Caco-2 (cell line): ENCODE measurements at places on chromosomes 11 and 22. TPM values are rescaled to one million over a fixed set of nuclear protein-coding genes. Genes with fewer than 3 reads are reported as not detected.

OR52H1 gene
- total RNA-seq, result not detected in 2 replicates

GRCh38 chr11:34929794-34930763 is 13.7 kb downstream of the PDHX start:
- peak overlapping the region; percentile 22 for H3K4me3 ChIP-seq
- H3K27me3 ChIP-seq, result no peaks in the 10 kb centered on the region
- H3K27ac ChIP-seq, result peak overlapping the region; percentile 93
- H3K4me1 ChIP-seq, result peaks cover 50% of the 10 kb centered on the region

- H3K4me3 ChIP-seq, result no peak overlapping the region
- no peak overlapping the region for H3K27ac ChIP-seq
- no peaks in the 10 kb centered on the region for H3K4me1 ChIP-seq
- no peaks in the 10 kb centered on the region for H3K27me3 ChIP-seq
- no peak for DNase-seq
- H3K36me3 ChIP-seq, result peaks cover 14% of the 10 kb centered on the region
These were observed 56.4 kb downstream of the NECTIN1 start for GRCh38 chr11:119672597-119672996.

GRCh38 chr22:49956914-49957825 is 3.4 kb upstream of the PIM3 start:
- H3K4me1 ChIP-seq, result peaks cover 50% of the 10 kb centered on the region
- DNase-seq, result no peak
- no peak overlapping the region for H3K4me3 ChIP-seq
- H3K27ac ChIP-seq, result no peak overlapping the region
- H3K27me3 ChIP-seq, result no peaks in the 10 kb centered on the region
- peaks cover 2% of the 10 kb centered on the region for H3K36me3 ChIP-seq

PIWIL4 gene
- total RNA-seq, result 3.4 and 3.6 TPM in 2 replicates

DNA sequence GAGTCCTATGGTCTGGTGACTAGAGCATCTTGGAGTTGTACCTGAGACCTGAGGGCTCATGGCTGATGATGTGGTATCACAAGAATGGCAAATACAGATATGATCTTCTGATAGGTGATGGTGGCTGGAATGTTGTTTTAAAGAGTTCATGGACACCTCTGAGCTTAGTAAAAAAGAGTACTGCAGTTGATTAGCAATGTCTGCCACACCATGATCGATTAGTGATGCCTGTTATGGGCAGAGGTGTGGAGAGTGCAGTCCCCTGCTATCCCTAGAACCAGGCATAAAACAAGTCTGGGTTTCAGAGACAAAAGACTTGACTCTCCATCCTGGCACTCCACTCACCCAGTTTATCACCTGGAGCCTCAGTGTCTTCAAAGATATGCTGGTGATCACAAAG is 1.4 kb upstream of the BATF2 start:
- H3K27ac ChIP-seq, result peak overlapping the region; percentile 14
- DNase-seq, result no peak
- no peak overlapping the region for H3K4me3 ChIP-seq
- H3K4me1 ChIP-seq, result peaks cover 37% of the 10 kb centered on the region

ZBTB44 gene
- 49.5 and 53.6 TPM in 2 replicates for total RNA-seq

C11orf91 gene
- total RNA-seq, result not detected in 2 replicates

APOA5 gene
- 1.5 and 2.5 TPM in 2 replicates for total RNA-seq

DNA sequence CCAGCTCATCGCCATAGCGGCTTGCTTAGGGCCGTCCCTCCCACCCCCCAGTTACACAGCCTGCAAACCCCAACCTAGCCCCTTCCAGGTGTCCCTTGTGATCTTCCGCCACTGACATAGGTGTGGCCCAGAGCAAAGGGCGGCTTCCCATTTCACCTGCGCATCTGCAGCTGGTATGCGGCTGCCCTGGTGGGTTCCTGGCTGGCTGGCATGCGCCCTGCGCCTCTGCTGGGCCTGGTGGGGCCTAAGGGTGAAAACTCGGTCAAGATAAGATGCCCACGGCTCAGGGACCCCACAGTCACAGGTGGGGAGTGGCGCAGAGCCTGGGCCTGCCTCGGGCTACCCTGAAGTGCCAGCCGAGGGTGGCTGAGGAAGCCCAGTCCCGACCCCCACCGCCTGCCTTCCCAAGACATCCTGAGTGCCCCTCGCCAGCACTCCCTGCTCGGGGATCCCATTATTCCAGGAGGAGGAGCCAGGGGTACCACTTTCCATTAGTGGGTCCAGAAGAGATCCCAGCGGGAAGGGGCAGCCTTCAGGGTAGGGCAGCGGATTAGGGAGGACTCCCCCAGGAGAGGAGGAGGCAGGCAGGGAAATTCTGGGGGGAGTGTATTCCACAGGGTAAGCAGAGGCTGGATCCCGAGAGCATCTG is 36.9 kb upstream of the KCNQ1OT1 start:
- H3K36me3 ChIP-seq, result no peaks in the 10 kb centered on the region
- H3K27me3 ChIP-seq, result no peaks in the 10 kb centered on the region
- peaks cover 27% of the 10 kb centered on the region for H3K4me1 ChIP-seq
- H3K4me3 ChIP-seq, result no peak overlapping the region

SLC5A1 gene
- total RNA-seq, result 0.23 and 0.81 TPM in 2 replicates

DNA sequence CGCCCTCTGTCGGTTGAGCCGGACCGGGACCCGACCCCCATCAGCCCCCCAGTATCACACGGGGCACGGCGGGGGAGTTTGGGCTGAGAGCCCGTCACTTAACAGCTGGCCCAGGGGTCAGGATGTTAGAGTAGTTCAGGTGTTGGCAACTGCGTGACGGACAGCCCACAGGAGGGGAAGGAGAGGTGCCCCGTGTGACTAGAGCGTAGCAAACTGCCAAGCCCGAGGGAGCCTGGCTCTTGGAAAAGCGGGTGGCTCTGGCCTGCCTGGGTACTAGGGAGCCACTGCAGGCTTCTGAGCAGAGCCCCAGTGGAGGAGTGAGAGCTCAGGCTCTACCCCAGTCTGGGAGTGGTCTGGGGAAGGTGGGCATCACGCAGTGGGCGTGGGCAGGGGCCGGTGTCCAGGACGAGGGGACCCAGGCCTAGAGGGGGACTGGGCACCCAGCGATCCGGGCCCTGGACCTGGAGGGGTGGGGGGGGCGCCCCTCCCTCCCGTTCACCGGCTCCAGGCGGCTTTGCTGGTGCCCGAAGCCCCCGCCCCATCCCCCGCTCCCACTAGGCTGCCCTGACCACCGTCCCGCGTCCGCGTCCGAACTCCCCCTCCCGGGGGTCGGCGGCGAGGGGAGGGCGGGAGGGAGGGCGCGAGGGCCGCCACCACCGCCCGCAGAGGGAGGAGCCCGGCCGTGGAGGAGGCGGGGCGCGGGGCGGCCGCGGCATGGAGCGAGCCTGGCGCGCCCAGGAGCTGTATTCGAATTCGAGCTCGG is 24.4 kb downstream of the SHANK3 start:
- H3K4me3 ChIP-seq, result peak overlapping the region; percentile 48
- H3K4me1 ChIP-seq, result peaks cover 4% of the 10 kb centered on the region; the same call in 1 of the 2 replicates
- no peak overlapping the region for H3K27ac ChIP-seq
- DNase-seq, result peak; percentile 45
- H3K27me3 ChIP-seq, result no peaks in the 10 kb centered on the region

DNA sequence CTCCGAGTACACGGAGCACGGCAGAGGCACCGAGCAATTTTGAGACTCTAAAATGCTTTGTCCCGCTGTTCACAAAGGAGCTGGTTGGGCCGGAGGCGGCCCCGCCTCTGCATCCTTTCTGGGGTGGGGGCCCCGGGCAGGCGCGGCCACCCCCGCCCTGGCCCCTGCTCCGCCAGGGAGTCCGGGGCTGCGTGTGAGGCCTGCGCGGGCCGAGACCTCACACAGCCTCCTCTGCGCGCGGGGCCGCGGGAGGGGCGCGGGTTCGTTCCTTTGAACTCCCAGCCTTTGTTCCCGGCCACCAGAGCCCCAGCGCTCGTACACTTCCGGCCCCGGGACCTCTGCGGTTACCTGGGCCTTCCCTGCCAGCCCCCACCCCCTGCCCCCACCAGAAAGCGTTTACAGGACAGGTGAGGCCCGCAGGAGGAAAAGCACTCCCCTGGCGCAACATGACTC is 1.6 kb downstream of the FGF19 start:
- no peak overlapping the region for H3K4me3 ChIP-seq
- peaks cover 28% of the 10 kb centered on the region for H3K4me1 ChIP-seq
- H3K27me3 ChIP-seq, result no peaks in the 10 kb centered on the region

DNA sequence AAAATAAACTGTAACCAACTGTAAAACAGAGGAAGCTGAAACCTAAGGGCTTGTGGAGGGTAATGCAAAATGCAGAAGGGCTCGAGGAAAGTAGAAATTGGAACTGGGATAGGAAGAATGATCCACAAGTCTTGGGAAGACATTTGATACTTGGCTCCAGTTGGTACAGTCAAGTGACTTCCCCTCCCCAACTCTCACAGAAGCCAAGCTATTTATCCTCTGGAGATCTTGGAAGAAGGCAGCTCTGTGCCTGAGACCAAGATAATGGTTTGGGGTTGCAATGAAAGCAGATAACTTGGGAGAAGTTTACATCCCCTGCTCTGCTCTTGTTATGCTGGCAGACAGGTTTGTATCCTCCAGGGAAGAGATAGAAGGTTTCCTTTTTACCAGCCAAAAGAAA is 198.9 kb upstream of the ZC3H12C start:
- no peak for DNase-seq
- H3K27me3 ChIP-seq, result no peaks in the 10 kb centered on the region; the same call in 1 of the 2 replicates
- H3K36me3 ChIP-seq, result no peaks in the 10 kb centered on the region
- no peaks in the 10 kb centered on the region for H3K4me1 ChIP-seq

- H3K27ac ChIP-seq, result no peak overlapping the region
- H3K27me3 ChIP-seq, result no peaks in the 10 kb centered on the region
- no peak for DNase-seq
- H3K36me3 ChIP-seq, result no peaks in the 10 kb centered on the region; the same call in 1 of the 2 replicates
- no peak overlapping the region for H3K4me3 ChIP-seq
- H3K4me1 ChIP-seq, result no peaks in the 10 kb centered on the region
These were observed 27.6 kb upstream of the BAIAP2L2 start for GRCh38 chr22:38137876-38138687.

RAPSN gene
- total RNA-seq, result 0.93 and 2.0 TPM in 2 replicates

DNA sequence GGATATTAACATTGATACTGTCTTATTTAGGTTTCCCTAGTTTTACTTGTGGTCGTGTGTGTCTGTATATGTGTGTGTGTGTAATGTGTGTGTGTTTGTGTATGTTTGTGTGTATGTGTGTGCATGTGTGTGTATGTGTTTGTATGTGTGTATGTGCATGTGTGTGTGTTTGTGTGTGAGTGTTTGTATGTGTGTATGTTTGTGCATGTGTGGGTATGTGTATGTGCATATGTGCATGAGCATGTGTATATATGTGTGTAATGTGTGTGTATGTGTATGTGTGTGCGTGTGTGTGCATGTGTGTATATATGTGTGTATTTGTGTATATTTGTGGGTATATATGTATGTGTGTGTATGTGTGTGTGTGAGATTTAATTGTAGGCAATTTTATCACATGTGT is 17.3 kb upstream of the DNAL4 start:
- no peak overlapping the region for H3K27ac ChIP-seq
- H3K4me1 ChIP-seq, result no peaks in the 10 kb centered on the region
- H3K27me3 ChIP-seq, result no peaks in the 10 kb centered on the region
- no peak for DNase-seq

GRCh38 chr11:626475-627307 is at the start of gene SCT:
Gene SCT (minus strand): TSS chr11:627181. CDS start chr11:627143, 38 bp downstream.
- H3K4me1 ChIP-seq, result peaks cover 25% of the 10 kb centered on the region
- no peaks in the 10 kb centered on the region for H3K27me3 ChIP-seq
- no peak for DNase-seq
- H3K27ac ChIP-seq, result peak within 1 kb of the TSS; percentile 36
- peak within 1 kb of the TSS; percentile 54 for H3K4me3 ChIP-seq

PNPLA5 gene
- total RNA-seq, result not detected in 2 replicates

- H3K4me1 ChIP-seq, result peaks cover 19% of the 10 kb centered on the region
- no peaks in the 10 kb centered on the region for H3K27me3 ChIP-seq
- H3K27ac ChIP-seq, result no peak overlapping the region
- no peaks in the 10 kb centered on the region for H3K36me3 ChIP-seq
- no peak for DNase-seq
These were observed 3.4 kb downstream of the KMT2A start for GRCh38 chr11:118439646-118440045.

DNA sequence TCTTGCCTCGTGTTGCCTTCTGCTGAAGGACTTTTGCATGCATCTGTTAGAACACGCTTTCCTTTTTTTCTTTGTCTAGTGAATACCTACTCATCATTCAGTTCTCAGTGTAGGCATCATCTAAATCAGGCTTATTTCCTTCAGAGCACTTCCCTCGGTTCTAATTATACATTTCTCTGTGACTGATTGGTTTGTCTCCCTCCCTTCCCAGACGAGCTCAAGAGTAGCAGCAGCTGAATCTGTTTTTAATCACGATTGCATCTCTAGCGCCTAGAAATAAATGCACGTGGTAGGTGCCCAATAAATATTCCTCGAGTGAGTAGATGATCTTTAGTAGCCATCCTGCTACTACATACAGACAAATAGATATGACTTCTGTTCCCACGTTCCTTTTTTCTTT is 6.3 kb downstream of the CEP164 start:
- H3K27me3 ChIP-seq, result no peaks in the 10 kb centered on the region
- no peak for DNase-seq
- H3K4me3 ChIP-seq, result no peak overlapping the region
- no peak overlapping the region for H3K27ac ChIP-seq
- no peaks in the 10 kb centered on the region for H3K36me3 ChIP-seq

- H3K27me3 ChIP-seq, result no peaks in the 10 kb centered on the region
- no peak overlapping the region for H3K4me3 ChIP-seq
- H3K4me1 ChIP-seq, result no peaks in the 10 kb centered on the region
- DNase-seq, result no peak
- H3K27ac ChIP-seq, result no peak overlapping the region
- H3K36me3 ChIP-seq, result no peaks in the 10 kb centered on the region
These were observed 212.4 kb upstream of the SESN3 start for GRCh38 chr11:95443386-95443785.

- peaks cover 15% of the 10 kb centered on the region for H3K4me1 ChIP-seq
- H3K36me3 ChIP-seq, result no peaks in the 10 kb centered on the region
- DNase-seq, result peak; percentile 26
- no peak overlapping the region for H3K4me3 ChIP-seq
These were observed 4.4 kb downstream of the OTOG start for GRCh38 chr11:17551347-17552040.

- no peaks in the 10 kb centered on the region for H3K36me3 ChIP-seq
- H3K4me1 ChIP-seq, result no peaks in the 10 kb centered on the region
- H3K27ac ChIP-seq, result no peak overlapping the region
- no peak overlapping the region for H3K4me3 ChIP-seq
- no peaks in the 10 kb centered on the region for H3K27me3 ChIP-seq
- no peak for DNase-seq
These were observed 38.8 kb downstream of the RPUSD4 start for GRCh38 chr11:126172596-126173038.
